ENCODE measurements at places on chromosomes 1 and 21. TPM values are rescaled to one million over a fixed set of nuclear protein-coding genes. Genes with fewer than 3 reads are reported as not detected.
A peak's percentile ranks its signal among the peaks of the same experiment; 100 is the strongest.

TRMT13 gene
- total RNA-seq, result 31.7 TPM

SWT1 gene
- 10.2 TPM for total RNA-seq

SELENBP1 gene
- 46.2 TPM for total RNA-seq

MACO1 gene
- total RNA-seq, result 13.1 TPM

SLC35F3 gene
- total RNA-seq, result 0.79 TPM

ABCG1 gene
- 19.2 TPM for total RNA-seq

SYCP1 gene
- not detected for total RNA-seq

SCYL3 gene
- 7.3 TPM for total RNA-seq

TRIM17 gene
- total RNA-seq, result 0.69 TPM

KRTAP21-2 gene
- total RNA-seq, result 1.3 TPM

DNA sequence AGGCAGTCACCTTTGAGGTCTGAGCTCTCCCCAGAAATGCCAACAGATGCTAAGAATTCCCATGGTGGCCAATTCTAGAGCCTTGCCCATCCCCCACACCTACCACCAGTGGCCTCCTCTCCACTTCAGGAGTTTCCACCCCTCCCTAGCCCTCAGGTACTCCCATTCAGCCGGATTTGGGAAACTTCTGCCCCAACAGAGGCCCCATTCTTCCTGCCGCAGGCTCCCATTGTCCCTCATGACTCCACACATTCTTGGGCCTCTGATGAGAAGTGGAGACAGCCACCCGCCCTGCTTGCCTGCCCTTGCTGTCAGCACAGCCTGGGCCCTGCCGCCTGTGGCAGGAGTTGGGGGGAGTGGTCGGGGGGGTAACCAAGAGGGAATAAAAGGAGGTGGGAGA, 4.6 kb downstream of the BLACAT1 start:
- DNase-seq, result no peak

GRCh38 chr21:29078869-29079767, 5.7 kb upstream of the CCT8 start:
- DNase-seq, result no peak

DNA sequence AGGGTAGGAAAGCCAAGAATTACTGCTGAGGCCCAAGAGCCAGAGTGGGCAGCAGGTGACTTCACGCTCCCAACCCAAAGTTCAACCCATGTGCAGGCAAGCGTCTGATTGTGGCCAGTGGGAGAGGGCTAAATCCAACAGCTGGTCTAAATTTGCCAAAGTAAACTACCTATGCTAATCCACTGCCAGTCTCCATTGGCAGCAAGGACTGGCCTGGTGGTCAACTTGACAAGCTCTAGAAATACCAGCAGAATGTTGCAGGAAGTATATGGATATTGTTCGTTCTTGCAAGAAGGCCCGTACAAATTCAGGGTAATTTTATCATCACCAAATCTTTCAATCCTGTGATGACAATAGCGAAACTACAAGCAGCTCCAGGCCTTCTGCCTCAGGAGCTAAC, 1.5 kb downstream of the TMEM63A start:
- no peak for DNase-seq

GRCh38 chr21:34844924-34845238, 176.1 kb downstream of the CLIC6 start:
- no peak for DNase-seq

DNA sequence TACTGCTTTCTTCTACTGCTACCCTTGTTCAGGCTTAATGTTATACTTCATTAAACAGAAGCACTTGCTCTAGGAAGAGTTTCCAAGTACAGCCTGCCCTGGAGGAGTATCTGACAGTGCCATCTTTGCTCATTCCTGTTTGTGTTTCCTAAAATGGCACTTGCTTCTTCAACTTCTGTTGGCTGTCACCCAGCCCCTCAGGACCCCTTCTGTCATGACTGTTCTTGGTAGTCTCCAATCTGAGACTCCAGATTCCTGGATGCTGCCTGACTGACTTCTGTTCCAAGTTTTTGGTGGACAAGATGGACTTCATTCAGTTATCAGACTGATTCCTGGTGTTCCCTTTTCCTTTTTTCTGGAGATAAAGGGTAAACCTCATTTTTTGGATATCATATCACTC, 104.1 kb downstream of the SLC35F3 start:
- no peak for DNase-seq

DNA sequence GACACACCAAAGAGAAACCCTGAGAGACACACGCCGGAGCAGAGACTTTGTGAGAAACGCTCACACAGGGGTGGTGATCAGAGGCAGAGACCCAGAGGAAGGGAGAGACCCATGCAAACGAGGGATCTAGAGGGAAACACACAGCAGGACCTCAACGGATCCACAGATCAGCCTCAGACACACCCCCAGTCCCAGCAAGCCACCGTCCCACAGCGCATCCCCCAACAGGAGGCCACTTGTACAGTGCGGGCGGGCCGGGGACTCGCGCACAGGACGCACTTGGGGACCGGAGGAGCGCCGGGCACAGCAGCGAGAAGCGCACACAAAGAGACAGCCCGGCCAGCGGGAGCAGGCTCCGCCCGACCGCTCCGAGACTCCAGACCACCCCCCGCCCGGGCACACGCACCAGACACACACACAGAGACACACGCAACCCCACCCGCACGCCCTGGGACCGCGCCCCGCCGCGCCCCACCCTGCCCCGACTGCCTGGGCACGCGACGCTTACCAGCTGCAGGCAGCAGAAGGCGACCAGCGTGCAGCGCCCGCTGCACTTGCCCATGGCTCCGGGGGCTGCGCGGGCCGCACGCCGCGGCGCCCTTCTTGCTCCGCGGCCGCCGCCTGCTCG, 587 bp downstream of the NKAIN1 start:
- no peak for DNase-seq

DNA sequence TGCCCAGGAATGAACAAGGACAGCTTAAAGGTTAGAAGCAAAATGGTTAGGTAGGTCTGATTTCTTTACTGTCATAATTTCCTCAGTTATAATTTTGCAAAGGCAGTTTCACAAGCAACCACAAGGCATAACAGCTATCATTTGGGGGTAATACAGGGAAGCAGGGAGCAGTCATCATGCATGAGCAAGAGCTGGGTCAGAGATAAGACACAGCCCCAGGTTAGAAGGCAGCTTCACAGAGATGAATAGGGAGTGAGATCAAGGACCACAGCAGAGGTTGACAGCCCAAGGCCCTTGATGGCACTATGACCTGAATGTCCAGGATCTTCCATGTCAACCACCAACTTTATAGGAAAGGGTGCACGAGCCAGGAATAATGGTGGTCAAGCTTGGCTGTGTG, 9.0 kb upstream of the CSRP1 start:
- DNase-seq, result no peak

DNA sequence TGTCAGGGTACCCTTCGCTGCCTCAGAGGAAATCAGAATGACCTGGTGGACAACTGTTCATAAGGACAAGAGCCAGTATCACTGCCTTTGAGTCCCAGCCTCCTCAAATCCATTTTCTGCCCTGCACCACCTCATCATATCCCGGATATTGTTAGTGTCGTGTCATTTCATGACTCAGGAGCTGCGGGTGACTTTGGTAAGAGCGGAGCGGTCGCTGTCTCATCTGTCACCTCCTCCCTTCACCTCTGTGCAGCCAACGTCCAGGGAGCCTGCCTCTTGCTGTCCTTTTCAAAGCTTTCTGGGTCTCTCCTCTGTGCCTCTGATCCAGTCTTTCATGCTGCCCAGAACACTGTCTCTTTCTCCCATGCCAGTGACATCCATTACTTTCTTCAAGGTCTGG, 7.0 kb upstream of the C1orf198 start:
- DNase-seq, result no peak

DNA sequence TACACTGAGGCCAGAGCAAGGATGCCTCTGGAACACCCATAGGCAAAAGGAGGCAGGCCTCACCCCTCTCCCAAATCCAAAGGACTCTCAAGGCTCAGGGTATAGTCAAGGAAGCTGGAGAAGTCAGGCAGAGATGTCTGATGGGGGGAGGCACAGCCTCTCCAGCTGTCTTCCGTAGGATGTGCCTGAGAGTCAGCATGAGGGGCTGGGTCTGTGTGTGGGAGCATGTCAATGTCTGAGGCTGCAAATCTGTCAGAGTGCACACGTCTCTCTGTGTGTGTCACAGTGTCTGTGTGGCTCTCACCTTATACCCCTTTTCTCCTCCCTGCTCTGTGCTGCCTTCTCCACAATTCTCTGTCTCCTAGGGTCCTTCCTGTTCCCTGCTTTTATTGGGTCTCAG, 4.0 kb downstream of the HPCAL4 start:
- no peak for DNase-seq

DNA sequence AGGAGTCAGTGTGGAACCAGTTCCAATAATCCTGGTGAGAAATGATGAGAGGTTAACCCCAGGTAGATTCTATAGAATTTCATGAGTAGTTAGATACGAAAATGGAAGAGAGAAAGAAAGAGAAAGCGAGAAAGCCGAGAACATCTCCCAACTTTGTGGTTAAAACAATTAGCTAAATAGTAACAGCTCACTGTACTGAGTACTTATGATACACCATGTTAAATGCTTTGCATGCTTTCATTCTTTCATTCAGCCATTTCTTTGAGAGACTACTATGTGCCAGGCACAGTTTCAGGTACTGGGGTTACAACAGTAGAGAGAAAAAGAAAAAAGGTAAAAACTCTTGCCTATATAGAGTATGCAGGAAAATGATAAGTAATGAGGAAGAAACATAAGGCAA, 109.7 kb upstream of the SYT6 start:
- no peak for DNase-seq

GRCh38 chr1:106278716-106279115, 777.8 kb upstream of the PRMT6 start:
- no peak for DNase-seq

GRCh38 chr1:36665478-36666080, 182.9 kb upstream of the CSF3R start:
- no peak for DNase-seq

DNA sequence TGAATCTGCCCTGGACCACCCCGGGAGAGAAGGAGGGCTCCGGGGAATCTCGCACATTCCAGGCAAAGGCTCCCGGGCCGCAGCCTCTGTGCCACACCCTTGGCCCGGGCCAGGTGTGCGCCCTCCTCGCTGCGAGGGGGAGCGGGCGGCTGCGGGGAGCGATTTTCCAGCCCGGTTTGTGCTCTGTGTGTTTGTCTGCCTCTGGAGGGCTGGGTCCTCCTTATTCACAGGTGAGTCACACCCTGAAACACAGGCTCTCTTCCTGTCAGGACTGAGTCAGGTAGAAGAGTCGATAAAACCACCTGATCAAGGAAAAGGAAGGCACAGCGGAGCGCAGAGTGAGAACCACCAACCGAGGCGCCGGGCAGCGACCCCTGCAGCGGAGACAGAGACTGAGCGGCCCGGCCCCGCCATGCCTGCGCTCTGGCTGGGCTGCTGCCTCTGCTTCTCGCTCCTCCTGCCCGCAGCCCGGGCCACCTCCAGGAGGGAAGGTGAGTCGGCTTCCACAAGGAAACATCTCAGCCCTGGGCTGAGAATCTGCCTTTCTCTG, at the start of gene LAMC2:
LAMC2 (plus strand) TSS at position 324 of the 550 bp plus-strand sequence; CDS start at position 413, 89 bp downstream.
- peak; percentile 36 for DNase-seq

DNA sequence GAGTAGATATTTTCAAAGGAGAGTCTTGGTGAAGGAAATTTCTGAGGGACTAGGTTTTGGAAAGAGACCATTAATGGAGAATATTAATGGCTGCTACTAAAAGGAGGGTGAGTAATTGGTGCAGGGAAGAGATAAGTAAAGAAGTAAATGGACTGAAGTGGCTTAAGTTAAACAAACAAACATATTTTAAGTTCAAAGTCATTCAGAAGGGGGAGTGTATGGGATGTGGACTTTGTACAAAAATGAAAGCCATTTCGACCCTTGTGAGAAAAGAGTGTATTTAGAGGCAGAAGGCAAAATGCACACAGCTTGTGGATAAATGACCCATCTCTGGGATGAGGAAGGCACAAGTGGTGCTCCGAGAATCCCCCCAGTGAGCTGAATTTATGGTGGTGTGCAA, 171.7 kb downstream of the BACH1 start:
- no peak for DNase-seq

DNA sequence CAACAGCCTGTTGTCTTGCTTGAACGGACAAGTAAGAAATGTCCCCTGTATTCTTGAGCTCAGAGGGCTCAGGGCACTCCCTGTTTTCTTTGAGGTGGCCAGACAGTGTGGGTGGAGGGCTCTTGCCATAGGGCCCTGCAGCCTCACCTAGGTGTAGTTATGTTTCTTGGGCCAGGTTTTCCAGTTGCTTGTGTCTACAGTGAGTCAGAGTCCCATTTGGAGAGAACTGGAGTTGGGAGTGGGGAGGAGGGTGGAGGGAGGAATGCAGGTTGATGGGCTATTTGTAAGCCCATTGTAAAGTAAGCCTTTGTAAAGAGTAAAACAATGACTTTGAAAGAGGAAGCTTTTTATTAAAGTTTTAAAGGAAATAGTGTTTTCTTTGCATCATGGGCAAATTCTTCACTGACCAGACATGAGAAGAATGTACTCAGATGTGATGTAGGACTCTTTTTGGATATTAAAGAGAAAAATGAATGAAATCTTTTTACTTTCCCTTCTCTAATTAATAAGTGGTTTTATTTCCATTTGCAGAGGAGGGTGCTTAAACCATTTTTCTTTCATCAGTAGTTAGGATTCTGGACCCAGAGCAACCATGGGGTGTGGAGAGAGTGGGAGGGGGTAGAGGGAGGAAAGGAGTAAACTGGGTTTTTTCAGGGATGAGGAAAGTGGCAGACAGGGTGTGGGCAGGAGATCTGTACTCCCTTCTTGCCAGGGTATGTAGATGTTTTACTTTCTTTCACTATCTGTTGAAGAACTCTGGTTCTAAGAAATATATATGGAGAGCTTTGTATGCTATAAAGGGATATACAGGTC, 45.1 kb upstream of the MACF1 start:
- DNase-seq, result no peak

- no peak for DNase-seq
These were observed 242.7 kb downstream of the OMA1 start for GRCh38 chr1:58303841-58304240.

DNA sequence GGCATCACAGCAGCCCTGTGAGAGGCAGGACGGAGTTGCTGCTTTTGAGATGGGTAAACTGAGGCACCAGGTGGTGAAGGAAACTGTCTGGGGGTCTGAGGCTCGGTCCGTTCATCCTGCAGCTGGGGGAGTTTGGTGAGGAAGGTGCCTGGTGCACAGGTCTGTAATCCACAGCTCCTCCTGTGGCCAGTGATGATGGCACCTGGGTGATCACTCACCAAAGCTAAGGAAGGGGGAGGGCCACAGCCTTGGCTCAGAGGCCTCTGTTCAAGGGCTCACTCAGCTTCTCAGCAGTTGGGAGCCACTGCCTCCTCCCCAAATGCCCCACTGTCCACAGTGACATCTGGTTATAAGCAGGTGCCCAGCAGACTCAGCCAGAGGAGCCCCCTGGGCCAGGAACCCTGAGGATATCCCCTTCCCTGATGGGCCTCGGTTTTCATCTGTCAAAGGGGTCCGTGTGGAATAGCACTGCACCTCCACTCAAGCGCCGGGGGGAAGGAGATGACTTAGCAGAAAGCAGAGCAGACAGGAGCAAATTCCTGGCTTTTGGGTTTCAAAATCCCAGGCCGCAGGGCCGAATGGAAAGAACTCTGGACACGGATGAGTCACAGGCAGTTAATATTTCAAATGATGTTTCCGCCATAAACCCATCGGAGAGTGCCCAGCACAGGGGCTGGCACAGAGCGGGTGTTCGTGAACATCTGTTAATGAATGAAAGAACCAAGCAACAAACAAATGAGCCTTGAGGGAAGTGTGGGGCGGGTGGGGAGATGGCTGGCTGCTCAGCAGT, 82.8 kb downstream of the DMRTB1 start:
- no peak for DNase-seq

GRCh38 chr1:61210435-61211154, 128.2 kb downstream of the NFIA start:
- DNase-seq, result no peak
